ENCODE measurements at places on chromosomes 3 and 15.

- no peak overlapping the region for H3K27ac ChIP-seq
- no peaks in the 10 kb centered on the region for H3K27me3 ChIP-seq
- H3K36me3 ChIP-seq = no peaks in the 10 kb centered on the region
- H3K4me1 ChIP-seq = peaks cover 6% of the 10 kb centered on the region
Measured at GRCh38 chr15:60787837-60788691, 309.1 kb upstream of the ICE2 start.

DNA sequence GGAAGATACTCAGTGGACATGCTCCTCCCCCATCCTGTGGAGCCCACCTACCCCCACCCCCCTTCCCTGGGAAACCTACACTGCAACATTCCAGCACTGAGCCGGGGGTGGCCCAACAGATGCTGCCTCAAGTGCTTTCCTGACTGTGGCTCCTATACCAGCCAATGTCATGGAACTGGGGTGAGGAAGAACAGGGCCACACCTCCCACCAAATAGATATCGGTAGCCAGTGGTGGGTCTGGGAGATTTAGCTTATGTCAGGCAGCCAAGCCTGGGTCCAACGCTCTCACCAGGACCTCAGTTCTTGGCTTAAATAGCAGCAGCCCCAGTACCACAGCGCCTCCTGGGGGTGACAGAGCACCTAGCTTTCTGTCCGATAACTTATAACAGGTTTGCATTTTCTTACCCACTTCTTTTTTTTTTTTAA lies 30.3 kb downstream of the CDC25A start:
- no peak for DNase-seq
- H3K4me1 ChIP-seq = peaks cover 17% of the 10 kb centered on the region
- H3K36me3 ChIP-seq = no peaks in the 10 kb centered on the region
- H3K27me3 ChIP-seq = no peaks in the 10 kb centered on the region
- H3K27ac ChIP-seq = no peak overlapping the region

GRCh38 chr15:74438206-74438605 lies 4.4 kb upstream of the SEMA7A start:
- no peak overlapping the region for H3K4me3 ChIP-seq
- no peak for DNase-seq
- peaks cover 9% of the 10 kb centered on the region for H3K4me1 ChIP-seq
- H3K36me3 ChIP-seq = no peaks in the 10 kb centered on the region
- H3K27ac ChIP-seq = no peak overlapping the region
- no peaks in the 10 kb centered on the region for H3K27me3 ChIP-seq

DNA sequence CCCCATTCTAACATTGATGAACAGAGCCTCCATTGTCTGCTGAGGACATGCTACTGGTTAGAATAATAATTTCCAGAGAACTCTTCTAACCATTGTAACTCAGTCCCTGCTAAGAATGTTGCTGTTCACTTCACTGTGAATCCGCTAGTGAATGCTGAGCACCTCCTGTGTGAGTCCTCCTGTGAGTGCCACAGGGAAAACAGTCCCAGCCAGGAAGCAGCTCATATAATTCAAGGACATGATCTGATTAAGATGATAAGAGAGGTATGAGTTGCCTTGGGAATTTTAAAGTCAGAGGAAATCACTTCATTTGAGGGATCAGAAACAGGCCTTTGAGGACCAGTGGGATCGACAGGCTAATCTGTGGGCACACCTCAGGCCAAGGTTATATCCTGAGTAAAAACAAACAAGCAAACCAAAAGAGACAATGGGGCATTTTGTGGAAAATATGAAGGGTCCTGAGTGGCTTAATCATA lies 33.9 kb upstream of the GPR160 start:
- H3K27ac ChIP-seq = no peak overlapping the region
- no peaks in the 10 kb centered on the region for H3K27me3 ChIP-seq
- H3K4me3 ChIP-seq = no peak overlapping the region
- DNase-seq = no peak

DNA sequence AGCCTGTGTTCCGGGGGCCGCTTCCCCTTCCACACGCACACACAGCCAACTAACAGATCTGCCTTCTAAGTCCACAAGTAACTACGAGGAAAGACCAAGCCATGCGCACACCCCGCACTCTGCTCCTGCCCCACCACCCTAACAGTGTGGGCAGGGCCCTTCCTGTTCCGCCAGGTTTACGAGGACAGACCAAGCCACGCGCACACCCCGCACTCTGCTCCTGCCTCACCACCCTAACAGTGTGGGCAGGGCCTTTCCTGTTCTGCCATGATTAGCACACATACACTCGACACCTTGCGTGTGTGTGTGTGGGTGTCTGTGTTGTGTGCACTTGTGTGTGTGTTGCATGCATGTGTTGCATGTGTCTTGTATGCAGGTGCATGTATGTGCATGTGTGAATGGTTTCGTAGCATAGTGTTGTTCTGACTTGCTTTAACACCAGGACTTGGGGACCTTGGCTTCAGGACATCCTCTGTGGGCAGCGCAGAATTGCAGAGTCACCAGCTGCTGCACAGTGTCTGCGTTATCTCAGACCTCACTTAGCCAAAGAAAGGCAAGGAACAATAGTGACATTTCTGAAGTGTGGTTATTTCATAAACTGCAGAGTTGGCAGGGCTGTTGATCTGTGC lies 114.4 kb downstream of the CHSY1 start:
- H3K4me3 ChIP-seq = no peak overlapping the region
- H3K27ac ChIP-seq = no peak overlapping the region
- no peaks in the 10 kb centered on the region for H3K4me1 ChIP-seq

DNA sequence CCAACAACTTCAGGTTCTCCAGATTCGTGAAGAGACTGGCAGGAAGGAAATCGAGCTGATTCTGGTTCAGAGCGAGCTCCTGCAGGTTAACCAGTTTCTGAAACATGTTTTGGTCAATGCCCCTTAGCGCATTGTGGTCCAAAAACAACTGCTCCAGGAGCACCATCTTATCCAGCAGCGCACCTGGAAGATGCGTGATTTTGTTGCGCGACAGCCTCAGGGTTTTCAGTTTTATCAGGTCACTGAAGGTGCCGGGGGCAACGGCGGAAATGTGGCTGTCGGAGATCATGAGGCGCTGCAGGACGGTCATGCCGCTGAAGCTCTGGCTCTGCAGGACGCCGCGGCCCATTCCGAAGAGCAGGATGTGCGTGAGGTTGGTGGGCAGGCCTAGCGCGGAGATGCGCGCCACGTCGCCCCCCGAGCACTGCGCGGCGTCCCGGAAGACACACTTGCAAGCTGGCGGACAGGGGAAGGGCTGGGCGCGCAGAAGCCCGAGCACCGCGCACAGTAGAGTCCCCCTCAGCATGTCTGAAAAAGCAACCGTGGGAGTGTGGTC lies 1.2 kb downstream of the GP5 start:
- H3K36me3 ChIP-seq = no peaks in the 10 kb centered on the region
- DNase-seq = no peak
- H3K4me3 ChIP-seq = no peak overlapping the region

GRCh38 chr3:127275287-127275781 lies 12.5 kb downstream of the PRR20G start:
- peaks cover 38% of the 10 kb centered on the region for H3K4me1 ChIP-seq
- H3K4me3 ChIP-seq = peak overlapping the region; percentile 5
- H3K27me3 ChIP-seq = no peaks in the 10 kb centered on the region
- peak overlapping the region; percentile 80 for H3K27ac ChIP-seq
- peak; percentile 71 for DNase-seq
- H3K36me3 ChIP-seq = no peaks in the 10 kb centered on the region

- H3K4me1 ChIP-seq = peaks cover 4% of the 10 kb centered on the region
- no peaks in the 10 kb centered on the region for H3K36me3 ChIP-seq
- no peak for DNase-seq
- no peaks in the 10 kb centered on the region for H3K27me3 ChIP-seq
- H3K4me3 ChIP-seq = no peak overlapping the region
Measured at GRCh38 chr15:88930579-88930978, 17.4 kb upstream of the MFGE8 start.

- peaks cover 5% of the 10 kb centered on the region for H3K4me1 ChIP-seq
- no peak overlapping the region for H3K27ac ChIP-seq
- no peak for DNase-seq
- H3K4me3 ChIP-seq = no peak overlapping the region
Measured at GRCh38 chr3:126900859-126901540, 81.9 kb upstream of the PLXNA1 start.

DNA sequence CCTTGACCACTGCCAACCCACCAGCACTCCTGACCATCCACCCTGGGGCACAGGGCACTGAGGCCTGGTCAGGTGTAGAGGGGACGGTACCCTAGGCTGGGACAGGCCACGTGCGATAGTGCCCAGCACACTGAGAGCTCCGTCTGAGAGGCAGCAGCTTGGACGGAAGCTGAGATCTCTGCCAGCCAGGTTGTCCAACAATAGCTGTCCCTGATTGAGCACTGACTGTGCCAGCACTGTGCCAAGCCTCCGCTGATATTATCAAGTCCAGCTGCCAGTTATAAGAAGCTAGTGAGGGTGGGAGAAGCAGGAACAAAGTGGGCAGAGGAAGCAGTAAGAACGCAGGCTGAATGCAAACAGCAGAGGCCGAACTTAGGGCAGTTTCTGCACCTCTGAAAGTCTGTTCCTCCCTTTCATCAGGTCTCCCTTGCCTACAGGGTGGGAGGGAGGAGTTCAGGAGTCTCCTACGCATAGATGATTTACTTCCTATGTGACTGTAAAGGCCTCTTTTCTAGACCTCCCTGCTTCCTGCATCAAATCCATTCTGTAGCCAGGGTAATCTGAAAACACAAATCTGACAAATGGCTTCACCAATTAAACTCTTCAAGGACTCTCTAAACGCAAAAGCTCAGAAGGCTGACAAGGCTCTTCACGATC lies 29.7 kb downstream of the MRPS11 start:
- no peaks in the 10 kb centered on the region for H3K27me3 ChIP-seq
- H3K4me3 ChIP-seq = no peak overlapping the region
- no peak overlapping the region for H3K27ac ChIP-seq
- H3K4me1 ChIP-seq = no peaks in the 10 kb centered on the region
- no peaks in the 10 kb centered on the region for H3K36me3 ChIP-seq

DNA sequence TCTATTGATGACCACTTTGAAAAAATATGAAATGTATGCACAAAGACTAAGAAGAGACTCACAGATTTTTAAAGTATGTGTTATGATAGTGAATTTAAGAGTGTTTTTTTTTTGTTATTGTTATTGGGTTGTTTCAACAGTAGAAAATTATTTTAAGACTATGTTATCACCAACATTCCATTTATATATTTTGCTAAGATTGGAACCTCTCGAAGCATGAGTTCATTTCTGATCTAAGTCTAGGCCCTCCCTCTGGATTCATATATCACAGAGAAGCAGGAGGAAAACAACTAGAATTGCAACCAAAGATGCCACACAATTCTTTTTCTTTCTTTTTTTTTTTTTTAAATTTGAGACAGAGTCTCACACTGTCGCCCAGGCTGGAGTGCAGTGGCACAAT lies 46.8 kb downstream of the ITGB5 start:
- H3K27ac ChIP-seq = no peak overlapping the region
- no peaks in the 10 kb centered on the region for H3K27me3 ChIP-seq
- DNase-seq = no peak
- H3K4me1 ChIP-seq = peaks cover 37% of the 10 kb centered on the region
- peaks cover 36% of the 10 kb centered on the region for H3K36me3 ChIP-seq

GRCh38 chr3:191695131-191695814 lies 234.3 kb downstream of the PYDC2 start:
- no peak for DNase-seq
- H3K36me3 ChIP-seq = no peaks in the 10 kb centered on the region
- H3K27me3 ChIP-seq = no peaks in the 10 kb centered on the region
- no peaks in the 10 kb centered on the region for H3K4me1 ChIP-seq

DNA sequence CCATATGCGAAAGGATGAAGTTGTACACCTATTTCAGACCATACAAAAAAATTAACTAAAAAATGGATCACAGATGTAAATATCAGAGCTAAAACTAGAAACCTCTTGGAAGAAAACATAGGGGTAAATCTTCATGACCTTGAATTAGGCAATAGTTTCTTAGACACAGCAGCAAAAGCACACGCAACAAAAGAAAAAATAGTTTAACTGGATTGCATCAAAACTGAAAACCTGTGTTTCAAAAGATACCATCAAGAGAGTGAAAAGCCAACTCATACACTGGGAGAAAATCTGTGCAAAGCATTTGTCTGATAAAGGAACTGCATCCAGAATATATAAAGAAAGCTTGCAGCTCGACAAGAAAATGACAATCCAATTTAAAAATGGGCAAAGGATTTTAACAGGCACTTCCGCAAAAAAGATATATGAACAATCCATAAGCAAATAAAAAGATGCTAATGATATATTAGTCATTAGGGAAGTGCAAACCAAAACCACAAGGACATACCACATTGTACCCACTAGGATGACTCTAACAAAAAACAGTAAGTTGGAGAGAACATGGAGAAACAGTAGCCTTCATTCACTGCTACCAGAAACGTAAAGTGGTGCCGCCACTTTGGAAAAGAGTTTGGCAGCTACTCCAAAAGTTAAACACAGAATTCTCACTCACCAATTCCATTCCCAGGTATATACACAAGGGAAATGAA lies 263.1 kb downstream of the ADAMTS17 start:
- peak; percentile 35 for DNase-seq
- no peak overlapping the region for H3K27ac ChIP-seq
- no peak overlapping the region for H3K4me3 ChIP-seq
- H3K36me3 ChIP-seq = no peaks in the 10 kb centered on the region
- H3K27me3 ChIP-seq = peaks cover 31% of the 10 kb centered on the region
- H3K4me1 ChIP-seq = peaks cover 17% of the 10 kb centered on the region

DNA sequence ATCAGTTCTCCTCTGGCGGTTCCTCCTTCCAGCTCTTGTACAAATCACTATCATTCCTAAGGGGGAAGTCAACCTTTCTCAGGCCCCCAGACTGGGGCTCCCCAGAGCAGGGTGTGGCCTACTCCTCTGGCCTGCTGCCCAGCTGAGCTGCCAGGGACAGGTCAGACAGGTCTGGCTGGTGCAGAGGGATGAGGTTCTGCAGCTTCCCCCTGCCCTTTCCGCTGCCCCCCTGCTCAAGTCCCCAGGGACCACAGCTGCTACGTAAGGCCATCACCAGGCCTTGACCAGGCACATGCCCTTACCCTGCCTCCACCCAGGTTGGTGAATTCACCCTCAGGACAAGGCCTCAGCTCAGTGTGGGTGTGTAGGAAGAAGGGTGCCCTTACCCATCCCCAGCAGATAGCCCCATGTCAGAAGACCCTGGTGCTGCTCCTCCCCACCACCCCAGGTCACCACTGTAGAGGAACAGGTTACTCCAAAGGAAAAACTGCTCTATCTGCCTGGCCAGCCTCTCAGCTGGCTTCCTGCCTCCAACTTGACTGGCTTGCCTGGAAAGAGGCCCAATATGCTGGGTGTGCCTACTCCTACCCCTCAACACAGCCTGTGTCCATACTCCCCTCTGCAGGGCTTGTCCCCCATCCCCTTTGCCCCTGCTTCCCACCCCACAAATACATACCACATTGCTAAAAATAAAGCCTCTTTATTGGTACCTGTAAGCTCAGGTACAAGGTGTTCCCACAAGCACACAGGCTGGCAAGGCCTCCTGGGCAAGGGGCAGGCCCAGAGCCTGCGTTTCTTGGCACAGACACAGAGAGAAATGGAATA lies 12.0 kb downstream of the CSRNP1 start:
- no peak for DNase-seq
- H3K36me3 ChIP-seq = peaks cover 17% of the 10 kb centered on the region
- H3K4me3 ChIP-seq = no peak overlapping the region
- H3K27ac ChIP-seq = peak overlapping the region; percentile 40
- H3K27me3 ChIP-seq = no peaks in the 10 kb centered on the region
- H3K4me1 ChIP-seq = peaks cover 40% of the 10 kb centered on the region

GRCh38 chr3:168047190-168047795 lies 48.4 kb downstream of the GOLIM4 start:
- no peaks in the 10 kb centered on the region for H3K36me3 ChIP-seq
- no peak overlapping the region for H3K27ac ChIP-seq
- no peaks in the 10 kb centered on the region for H3K27me3 ChIP-seq
- H3K4me3 ChIP-seq = no peak overlapping the region
- H3K4me1 ChIP-seq = no peaks in the 10 kb centered on the region
